ENCODE measurements at places on chromosomes 5 and 9.

DNA sequence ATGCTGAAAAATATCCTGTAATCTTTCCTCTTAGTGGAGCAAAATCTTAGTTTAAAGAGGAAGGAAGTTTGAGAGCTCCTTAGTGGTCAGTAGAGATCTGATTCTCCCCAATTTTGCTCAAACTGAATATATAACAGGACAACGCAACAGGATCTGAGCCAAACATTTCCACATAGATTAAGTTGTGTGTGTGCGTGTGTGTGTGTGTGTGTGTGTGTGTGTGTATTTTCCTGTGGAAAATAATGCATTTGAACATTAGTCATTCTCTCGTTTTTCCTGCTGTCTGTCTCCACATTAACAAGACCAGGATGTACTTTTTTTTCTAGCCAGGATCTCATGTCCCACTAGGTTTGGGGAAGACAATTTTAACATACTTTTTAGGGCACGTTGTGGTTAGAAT, 312.1 kb upstream of the CDH18 start:
- peak; percentile 5 for DNase-seq

- DNase-seq = peak; percentile 79
Measured at GRCh38 chr9:38141746-38142591, 72.9 kb upstream of the SHB start.

GRCh38 chr5:31133488-31133887, 60.0 kb upstream of the CDH6 start:
- DNase-seq = peak; percentile 48

- no peak for DNase-seq
Measured at GRCh38 chr9:7103367-7103766, 345.6 kb downstream of the KDM4C start.

GRCh38 chr9:123686131-123686828, 243.6 kb downstream of the DENND1A start:
- DNase-seq = peak; percentile 30

DNA sequence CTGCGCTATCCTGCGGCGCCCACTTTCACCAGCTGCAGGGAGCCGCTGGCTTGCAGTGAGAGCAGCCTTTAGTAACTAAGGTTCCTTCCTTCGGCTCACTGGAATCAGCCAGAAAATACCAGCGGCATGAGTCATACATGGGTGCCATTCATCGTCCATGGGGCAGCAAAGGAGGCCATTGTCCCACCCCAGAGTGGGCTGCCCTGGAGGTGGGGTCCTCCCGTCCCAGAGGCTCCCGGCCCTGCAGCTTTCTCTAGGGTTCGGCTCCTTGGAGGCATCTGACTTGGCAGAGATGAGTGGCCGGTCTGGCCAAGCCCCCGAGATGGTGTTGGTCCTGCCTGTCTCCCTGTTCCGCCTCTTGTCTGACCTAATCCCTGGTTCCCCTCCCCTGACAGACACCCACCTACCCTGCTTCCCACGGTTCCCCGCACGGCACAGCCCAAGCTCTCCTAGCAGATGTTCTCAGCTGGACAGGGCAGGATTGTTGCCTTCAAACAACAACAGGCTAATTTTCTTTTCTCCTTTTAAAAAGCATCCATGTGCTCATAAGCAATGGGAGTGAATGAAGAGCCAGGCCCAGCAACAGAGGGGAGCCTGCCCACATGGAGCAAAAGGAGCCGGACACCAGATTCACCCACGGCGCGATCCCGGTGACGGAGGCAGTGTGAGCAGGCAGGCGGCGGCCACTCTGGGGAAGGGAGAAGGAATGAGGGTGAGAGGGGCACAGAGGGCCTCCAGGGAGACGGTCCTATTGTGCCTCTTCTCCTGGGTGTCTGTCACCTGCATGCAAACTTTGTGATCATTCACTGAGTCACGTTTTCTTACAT, 97.0 kb upstream of the COL5A1 start:
- peak; percentile 82 for DNase-seq

DNA sequence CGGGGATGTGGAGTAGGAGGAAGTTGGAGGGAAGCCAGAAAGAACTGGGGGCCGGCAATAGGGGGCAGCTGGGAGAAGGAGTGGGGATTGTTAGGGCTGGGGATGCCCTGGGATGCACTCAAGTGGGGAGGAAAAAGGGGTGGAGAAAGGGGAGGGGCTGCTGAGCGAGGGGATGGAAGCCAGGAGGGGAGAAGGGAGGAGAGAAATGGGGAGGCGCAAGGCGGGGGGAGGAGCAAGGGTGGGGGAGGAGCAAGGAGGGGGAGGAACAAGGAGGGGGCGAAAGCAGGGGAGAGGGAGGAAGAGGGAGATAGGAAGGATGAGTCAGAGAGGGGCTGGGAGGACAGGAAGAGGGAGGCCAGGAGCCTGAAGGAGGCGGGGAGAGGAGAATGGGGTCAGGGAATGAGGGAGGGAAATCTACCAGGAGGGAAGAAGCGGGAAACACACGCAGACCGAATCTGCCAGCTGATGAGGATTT, 1.6 kb downstream of the IRX4 start:
- DNase-seq = peak; percentile 16

- DNase-seq = peak; percentile 49
Measured at GRCh38 chr5:113378514-113378913, 56.3 kb downstream of the TSSK1B start.

GRCh38 chr9:37927601-37928551, 23.9 kb upstream of the SLC25A51 start:
- DNase-seq = no peak

DNA sequence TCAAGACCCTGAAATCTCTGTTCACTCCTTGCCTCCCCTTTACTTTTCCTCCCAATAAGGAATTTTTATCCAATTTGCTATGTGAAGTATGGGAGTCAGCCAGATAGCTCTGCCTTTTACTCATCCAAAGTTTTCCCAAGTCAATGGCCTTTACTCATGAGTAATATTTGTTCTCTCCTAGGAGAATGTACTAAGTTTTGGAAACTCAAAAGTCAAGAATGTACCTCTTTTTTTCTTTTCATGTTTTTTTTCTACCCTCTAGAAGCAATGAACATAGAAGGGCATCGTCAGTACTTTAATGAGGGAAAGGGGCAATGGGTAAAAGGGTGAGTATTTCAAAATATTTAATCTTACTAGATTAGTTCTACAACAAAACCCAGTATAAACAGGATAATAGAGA, 140.2 kb upstream of the SGCD start:
- no peak for DNase-seq

GRCh38 chr9:78932849-78933627, 636.1 kb downstream of the PSAT1 start:
- DNase-seq = peak; percentile 40

- peak; percentile 45 for DNase-seq
Measured at GRCh38 chr5:123035918-123036390, 571 bp downstream of the PPIC start.

- DNase-seq = no peak
Measured at GRCh38 chr9:36082931-36083330, 46.2 kb downstream of the RECK start.

GRCh38 chr9:38347946-38348345, 44.6 kb upstream of the ALDH1B1 start:
- no peak for DNase-seq

- no peak for DNase-seq
Measured at GRCh38 chr5:175872287-175873087, 1.1 kb downstream of the CPLX2 start.

- DNase-seq = no peak
Measured at GRCh38 chr5:14547666-14548065, 33.9 kb upstream of the OTULINL start.

DNA sequence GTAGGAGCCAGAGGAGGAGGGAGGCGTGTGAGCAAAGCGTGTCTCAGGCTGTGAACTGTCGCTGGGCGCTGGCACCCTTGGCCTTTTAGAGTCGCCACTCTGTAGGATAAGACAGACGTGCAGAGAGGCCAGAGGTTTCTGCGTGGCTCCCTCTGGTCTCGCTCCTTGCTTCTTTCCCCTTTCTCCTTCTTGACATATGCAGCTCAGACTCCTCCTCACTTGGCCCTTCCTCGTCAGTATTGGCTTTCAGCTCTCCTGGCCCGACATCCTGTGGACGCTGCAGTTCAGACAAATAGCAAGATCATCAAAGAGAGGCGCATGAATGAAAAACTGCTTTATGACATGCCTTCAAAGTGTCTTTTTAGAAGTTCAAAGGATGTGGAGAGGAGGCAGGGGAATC, 116.8 kb upstream of the SPRY4 start:
- no peak for DNase-seq

DNA sequence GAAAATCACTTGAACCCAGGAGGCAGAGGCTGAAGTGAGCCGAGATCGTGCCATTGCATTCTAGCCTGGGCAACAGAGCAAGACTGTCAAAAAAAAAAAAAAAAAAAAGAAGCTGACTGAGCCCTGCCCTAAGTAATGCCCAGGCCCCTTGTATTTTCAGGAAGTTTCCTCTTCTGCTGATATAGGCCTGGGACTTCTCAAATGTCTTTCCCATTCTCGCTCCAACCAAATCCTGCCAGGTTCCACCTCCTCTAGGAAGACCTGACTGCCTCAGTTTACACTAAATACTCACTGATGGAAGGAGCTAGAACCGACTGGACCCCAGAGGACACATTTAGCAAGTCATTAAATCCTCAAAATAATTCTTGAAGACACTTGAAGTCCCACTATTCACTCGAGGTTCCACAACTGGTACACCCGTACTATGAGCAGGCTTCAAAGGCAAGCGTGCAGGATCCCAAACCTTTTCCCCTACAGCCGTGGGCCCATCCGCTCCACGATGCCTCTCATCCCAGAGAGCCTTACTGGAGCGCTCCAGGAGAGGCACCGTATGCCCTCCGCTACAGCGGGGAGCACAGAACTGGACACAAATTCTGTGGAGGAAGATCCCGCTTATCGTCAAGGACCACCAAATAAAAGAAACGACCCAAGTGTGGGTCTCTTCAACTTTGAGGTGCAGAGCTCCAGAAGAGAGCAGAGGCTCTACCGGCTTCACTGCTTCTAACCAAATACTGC, 676 bp downstream of the NOL6 start:
- DNase-seq = no peak

GRCh38 chr9:30935730-30936129, 1448.7 kb upstream of the ACO1 start:
- DNase-seq = no peak

DNA sequence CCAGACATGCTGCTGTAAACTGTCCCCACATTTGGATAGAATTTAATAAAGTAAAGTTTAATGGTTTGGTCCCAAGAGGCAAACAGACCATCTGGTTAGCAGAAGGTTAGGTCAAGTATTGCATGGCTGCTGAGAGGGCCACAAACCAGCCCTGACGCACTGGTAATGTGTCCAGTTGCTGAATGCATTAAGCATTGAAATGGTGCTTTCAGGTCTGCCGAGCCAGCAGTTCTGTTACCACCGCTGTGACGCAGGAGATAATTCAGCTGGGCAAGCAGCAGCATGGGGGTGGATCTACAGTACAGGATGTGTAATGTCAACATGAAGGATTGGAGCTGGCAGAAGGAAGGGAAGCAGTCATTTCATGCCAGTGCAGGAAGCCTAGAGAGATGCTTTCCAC, 16.0 kb downstream of the ZNF462 start:
- DNase-seq = peak; percentile 95

GRCh38 chr5:173864126-173865050, 23.8 kb upstream of the CPEB4 start:
- DNase-seq = no peak

DNA sequence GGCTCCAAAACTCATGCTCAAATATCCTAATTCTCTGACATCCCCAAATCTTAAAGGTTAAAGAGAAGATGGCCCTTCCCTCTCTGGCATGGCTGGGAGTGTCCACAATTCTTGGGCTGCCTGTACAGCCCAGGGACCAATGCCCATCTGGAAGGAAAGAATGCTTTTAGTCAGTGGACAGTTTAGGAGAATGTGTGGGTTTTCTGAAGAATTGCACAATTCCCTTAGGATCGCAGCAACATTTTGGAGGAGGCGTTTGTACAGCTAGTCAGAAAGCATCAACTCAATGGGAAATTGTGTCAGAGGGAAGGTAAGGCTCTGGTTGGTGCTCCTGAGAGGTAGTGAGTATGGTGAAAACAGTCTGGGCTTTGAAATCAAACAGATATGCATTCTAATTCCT, 15.0 kb downstream of the FAM193B start:
- peak; percentile 92 for DNase-seq

- peak; percentile 79 for DNase-seq
Measured at GRCh38 chr9:134413890-134414623, 87.8 kb downstream of the RXRA start.

DNA sequence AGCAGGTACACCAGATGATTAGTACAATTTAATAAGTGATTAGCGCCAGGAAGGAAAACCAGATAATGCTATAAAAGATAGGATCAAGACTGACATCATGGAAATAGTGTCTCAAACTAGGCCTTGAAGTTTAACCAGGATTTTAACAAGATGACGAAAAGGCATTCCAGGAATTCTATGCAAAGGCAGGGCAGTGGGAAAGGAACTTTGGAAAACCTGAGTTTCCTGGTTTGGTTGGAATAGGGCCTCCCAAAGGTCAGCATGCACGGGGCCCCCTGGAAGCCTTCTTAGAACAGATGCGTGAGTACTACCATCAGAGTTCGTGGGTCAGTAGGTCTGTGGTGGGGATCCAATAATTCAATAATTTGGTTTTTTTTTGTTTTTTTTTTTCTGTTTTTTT, 935.2 kb upstream of the DMAC1 start:
- DNase-seq = peak; percentile 39

GRCh38 chr9:87684627-87685219, 41.2 kb upstream of the CTSL start:
- DNase-seq = peak; percentile 52

DNA sequence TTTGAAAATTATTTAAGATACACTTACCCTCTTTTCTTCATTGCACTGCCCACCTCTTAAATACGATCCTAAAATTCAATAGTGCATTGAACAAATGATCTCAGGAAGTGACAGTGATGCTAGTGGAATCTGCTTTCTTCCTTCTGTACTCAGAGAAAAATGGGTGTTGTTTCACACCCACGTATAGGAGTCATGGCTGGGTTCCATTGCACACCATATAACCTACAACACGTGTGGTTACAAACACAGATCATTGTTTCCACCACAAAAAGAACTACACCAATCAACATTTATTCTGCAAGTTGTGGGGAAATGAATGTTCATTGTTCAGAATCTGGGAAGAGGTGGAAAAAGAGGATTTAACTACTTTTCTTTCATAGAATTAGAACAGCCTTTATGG, 275.9 kb downstream of the MAN2A1 start:
- DNase-seq = no peak

GRCh38 chr9:133958756-133959155, 33.4 kb downstream of the VAV2 start:
- no peak for DNase-seq

Data from fibroblast of the aortic adventitia (primary cell).